ENCODE measurements at places on chromosomes 13 and 19. TPM values are rescaled to one million over a fixed set of nuclear protein-coding genes. Genes with fewer than 3 reads are reported as not detected.

Gene PLEKHA4
- total RNA-seq = 7.6 TPM

Gene DNMT1
- 337 TPM for total RNA-seq

Gene LAIR1
- 9.0 TPM for total RNA-seq

Gene BST2
- total RNA-seq = 92.6 TPM

GRCh38 chr13:96091164-96092117, 1.5 kb downstream of the HS6ST3 start:
- no peak for DNase-seq

DNA sequence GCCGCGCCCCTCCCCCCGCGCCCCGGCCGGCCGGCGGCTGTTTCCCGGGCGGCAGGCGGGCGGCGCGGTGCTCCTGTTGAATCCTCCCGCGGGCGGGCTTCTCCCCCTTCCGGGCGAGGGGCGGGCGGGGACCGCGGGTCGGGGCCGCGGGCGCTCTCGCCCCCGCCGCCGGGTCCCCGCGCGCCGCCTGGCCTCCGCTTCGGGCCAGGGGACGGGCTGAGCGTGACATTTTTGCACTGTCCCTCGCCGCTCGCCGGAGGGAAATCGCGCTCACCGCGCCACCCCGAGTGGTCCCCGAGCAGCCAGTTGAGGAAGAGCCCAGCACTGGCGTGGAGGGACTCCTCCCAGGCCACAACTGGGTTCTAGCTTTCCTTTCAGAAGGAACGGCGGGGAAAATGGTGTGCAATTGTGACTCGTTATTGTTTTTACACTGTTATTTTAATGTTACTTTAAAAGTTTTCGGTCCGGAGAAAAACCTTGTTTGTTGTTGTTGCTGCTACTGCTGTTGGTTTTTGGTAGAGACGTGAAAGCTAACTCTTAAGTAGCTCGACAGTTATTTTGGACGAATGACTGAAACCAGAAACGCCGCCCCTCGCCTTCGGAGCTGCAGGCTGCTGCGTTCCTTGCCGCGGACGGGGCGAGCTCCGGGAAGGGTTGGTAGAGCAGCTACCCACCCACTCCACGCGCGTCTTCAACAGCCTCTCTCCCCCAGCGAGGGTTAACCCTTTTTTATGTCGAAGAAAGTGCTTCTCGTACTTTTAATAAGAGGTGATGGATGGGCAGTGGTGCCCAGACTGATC, 959 bp downstream of the PDS5B start:
- peak; percentile 64 for DNase-seq

DNA sequence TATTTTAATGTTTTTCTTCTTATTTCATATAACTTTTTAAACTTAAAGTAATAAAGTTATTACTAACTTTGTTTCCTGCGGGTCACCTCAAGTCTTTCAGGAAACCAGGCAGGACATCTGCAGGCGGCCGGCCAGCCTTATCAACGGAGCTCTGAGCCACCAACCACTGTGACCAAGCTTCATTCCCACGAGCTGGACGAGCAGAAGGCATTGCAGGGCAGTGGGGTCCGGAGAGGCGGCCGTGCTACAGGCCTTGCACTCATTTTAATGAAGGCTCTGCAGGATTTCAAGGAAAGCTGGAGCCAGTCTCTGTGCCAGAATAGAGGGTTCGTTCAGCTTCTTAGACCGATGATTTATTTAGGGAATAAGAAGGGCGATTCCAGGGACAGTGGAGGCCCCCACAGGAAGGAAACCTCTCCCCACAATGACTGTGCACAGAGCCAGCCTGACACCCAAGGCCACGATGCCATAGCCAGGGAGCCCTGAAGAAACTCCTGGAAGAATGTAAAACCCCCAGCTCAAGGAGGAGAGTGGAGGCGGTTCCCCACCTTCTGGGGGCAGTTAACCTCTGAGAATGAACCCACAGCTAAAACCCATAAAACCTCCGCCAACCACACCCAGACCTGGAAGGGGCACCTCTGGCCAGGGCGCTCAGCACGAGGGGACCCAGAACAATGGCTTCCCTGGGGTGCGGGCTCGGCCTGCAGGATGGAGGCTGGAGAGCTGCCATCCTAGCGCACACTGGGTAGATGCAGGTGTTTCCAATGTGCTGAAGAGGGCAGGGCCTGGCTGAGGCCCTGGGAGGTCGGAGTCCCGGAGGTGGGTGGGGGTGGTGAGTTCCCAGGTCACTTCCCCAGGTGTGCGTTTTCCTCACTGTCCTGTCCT, 75.0 kb downstream of the RASA3 start:
- DNase-seq = no peak

GRCh38 chr13:114147803-114148520, 15.5 kb upstream of the RASA3 start:
- no peak for DNase-seq

GRCh38 chr13:22561581-22561980, 619.2 kb upstream of the SGCG start:
- DNase-seq = no peak

DNA sequence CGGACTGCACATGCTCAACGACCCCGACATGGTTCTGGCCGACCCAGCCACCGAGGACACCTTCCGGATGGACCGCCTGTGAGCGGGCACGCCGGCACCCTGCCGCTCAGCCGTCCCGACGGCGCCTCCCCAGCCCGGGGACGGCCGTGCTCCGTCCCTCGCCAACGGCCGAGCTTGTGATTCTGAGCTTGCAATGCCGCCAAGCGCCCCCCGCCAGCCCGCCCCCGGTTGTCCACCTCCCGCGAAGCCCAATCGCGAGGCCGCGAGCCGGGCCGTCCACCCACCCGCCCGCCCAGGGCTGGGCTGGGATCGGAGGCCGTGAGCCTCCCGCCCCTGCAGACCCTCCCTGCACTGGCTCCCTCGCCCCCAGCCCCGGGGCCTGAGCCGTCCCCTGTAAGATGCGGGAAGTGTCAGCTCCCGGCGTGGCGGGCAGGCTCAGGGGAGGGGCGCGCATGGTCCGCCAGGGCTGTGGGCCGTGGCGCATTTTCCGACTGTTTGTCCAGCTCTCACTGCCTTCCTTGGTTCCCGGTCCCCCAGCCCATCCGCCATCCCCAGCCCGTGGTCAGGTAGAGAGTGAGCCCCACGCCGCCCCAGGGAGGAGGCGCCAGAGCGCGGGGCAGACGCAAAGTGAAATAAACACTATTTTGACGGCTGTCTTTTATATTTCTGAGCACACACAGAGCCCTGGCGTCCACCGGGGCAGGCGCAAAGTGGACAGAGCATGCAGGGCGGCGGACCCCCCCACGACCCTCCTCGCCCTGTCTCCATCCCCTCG, 13.6 kb downstream of the COMP start:
- no peak for DNase-seq

- peak; percentile 87 for DNase-seq
Measured at GRCh38 chr19:982567-983170, 1.5 kb upstream of the WDR18 start.

DNA sequence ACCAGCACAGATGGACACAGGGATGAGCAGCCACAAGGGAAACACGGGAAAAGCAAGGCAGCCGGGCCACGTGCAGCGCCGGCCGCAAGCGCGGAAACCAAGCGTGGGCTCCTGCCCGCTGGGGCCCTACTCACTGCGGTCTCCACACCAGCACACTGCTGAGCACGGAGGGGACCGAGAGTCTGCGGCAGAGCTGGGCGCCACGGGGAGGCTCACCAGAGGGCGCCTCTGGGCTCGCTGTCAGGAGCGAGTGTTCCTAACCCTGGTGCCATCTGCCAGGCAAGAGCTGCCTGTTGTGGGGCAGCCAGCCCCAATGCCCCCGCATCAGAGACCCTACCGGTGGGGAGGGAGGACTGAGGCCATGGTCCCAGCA, 26.5 kb downstream of the MPND start:
- DNase-seq = peak; percentile 85

All from activated naive CD8-positive, alpha-beta T cell treated with anti-CD3 and anti-CD28 coated beads for 36 hours (primary cell).